Naive thymus-derived CD4-positive, alpha-beta T cell (primary cell): ENCODE measurements at places on chromosomes 16 and 17. TPM values are rescaled to one million over a fixed set of nuclear protein-coding genes. Genes with fewer than 3 reads are reported as not detected.

GRCh38 chr17:76556765-76557367 lies 17.0 kb downstream of the PRCD start:
- H3K4me1 ChIP-seq = peaks cover 31% of the 10 kb centered on the region
- H3K27ac ChIP-seq = peak overlapping the region; percentile 93
- H3K4me3 ChIP-seq = peak overlapping the region; percentile 77
- peaks cover 9% of the 10 kb centered on the region for H3K36me3 ChIP-seq
- H3K27me3 ChIP-seq = no peaks in the 10 kb centered on the region
- no peak for DNase-seq

DNA sequence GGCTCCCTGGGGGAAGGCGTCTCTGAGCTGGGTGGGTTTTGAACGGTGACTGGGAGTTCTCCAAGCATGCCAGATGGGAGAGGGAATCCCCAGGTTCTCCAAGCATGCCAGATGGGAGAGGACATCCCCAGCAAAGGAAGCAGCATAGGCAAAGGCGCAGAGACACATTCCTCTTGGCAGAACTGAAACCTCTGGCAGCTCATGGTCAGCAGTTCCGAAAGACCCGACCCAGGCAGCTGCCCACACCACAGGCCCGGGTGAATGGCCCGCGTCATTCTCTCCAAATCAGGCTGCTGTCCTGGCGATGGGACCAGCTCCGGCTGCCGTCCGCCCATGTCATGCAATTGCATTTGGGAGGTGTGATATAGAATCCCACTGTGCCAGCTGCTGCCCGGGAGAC lies 8.0 kb downstream of the ZNF469 start:
- no peak overlapping the region for H3K4me3 ChIP-seq
- H3K4me1 ChIP-seq = no peaks in the 10 kb centered on the region
- no peaks in the 10 kb centered on the region for H3K27me3 ChIP-seq
- H3K36me3 ChIP-seq = no peaks in the 10 kb centered on the region

DNA sequence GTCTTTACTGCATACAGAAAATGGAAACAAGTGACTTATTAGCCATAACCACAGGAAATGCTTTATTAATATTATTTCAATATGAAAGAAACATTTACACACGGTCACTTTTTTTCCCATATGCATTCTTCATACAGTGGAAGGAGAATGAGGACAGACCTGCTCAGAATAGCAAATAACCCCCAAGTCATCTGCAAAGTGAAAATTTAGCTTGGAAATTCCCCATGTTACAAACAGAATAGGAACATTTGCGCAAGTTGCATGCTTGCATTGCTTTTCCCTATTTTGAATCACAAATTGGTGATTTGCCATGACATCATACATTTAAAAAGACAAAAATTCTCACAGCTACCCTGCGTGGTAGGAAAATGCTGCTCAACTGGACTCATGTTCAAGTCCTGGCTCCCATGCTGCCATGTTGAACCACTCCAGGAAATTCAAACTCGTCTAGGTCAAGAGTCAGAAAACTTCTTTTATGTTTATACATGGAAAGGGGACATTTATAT lies 102.0 kb downstream of the GP2 start:
- DNase-seq = no peak
- H3K4me1 ChIP-seq = no peaks in the 10 kb centered on the region
- no peaks in the 10 kb centered on the region for H3K36me3 ChIP-seq
- no peaks in the 10 kb centered on the region for H3K27me3 ChIP-seq
- H3K27ac ChIP-seq = no peak overlapping the region

The KRT9 gene
- total RNA-seq = not detected in 2 replicates
